ENCODE measurements at places on chromosomes 11 and 22.

- ATAC-seq: no peak
Measured at GRCh38 chr11:820655-821511, 2.2 kb downstream of the PNPLA2 start.

GRCh38 chr11:116696381-116696941, 76.3 kb downstream of the BUD13 start:
- peak; percentile 46 for ATAC-seq

DNA sequence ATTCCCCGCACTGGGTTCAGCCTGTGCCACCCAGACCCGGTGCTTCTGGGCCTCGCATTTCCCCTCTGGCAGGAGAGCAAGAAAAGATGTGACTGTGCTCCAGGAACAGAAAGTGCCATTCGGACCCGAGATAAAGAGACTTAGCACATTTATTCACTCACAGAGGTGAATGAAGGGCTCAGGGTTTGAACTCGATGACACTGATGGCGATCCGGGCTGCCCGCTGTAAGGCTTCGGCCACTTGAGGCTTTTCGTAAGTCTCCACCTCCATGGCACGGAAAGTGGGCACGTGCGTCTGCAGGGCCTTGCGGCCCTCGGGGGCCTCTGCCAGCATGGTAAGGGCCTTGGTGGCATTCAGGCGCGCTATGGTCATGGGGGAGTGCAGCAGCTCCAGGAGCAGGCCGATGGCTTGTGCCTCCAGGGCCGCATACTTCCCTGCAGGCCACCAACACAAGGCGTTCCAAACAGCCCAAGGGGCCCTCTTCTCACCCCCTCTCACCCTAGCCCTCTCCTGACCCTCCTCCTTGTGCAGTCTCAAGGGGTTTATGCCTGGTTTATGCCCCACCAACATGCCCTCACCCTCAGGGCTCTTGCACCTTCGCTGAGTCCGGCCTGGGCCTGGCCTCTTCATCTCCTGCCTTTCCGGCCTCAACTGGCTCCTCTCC, 10.9 kb upstream of the GNAZ start:
- no peak for ATAC-seq

GRCh38 chr11:110298301-110298765, 1.9 kb upstream of the RDX start:
- ATAC-seq: peak; percentile 28

- no peak for ATAC-seq
Measured at GRCh38 chr11:31873124-31873523, 62.0 kb upstream of the PAX6 start.

GRCh38 chr22:37842015-37842793, 1.9 kb downstream of the ANKRD54 start:
- no peak for ATAC-seq

- peak; percentile 75 for ATAC-seq
Measured at GRCh38 chr11:20156280-20156875, 3.9 kb downstream of the DBX1 start.

GRCh38 chr22:45867118-45867905, 109.7 kb downstream of the WNT7B start:
- no peak for ATAC-seq

- ATAC-seq: peak; percentile 51
Measured at GRCh38 chr11:74755395-74755995, 6.8 kb downstream of the RNF169 start.

- no peak for ATAC-seq
Measured at GRCh38 chr11:11428714-11429113, 75.7 kb upstream of the CSNK2A3 start.

GRCh38 chr11:4546878-4547277, 1.9 kb downstream of the OR52M1 start:
- no peak for ATAC-seq

GRCh38 chr11:66546966-66547661, 411 bp downstream of the ACTN3 start:
- ATAC-seq: no peak

- ATAC-seq: no peak
Measured at GRCh38 chr11:126343051-126343450, 12.4 kb upstream of the ST3GAL4 start.

DNA sequence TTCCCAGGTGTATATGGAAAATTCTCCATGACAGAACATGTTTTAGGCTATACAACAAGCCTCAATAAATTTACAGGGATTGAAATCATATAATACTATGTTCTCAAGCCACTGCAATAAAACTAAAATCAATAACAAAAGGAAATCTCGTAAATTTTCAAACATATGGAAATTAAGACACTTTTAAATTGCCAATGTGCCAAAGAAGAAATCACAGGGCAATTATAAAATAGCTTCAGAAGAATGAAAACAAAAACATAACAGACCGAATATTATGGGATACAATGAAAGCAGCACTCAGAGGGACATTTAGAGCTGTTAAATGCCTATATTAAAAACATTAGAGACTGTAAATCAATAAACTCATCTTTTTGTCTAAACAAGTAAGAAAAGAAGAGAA, 555.7 kb upstream of the B3GAT1 start:
- no peak for ATAC-seq

DNA sequence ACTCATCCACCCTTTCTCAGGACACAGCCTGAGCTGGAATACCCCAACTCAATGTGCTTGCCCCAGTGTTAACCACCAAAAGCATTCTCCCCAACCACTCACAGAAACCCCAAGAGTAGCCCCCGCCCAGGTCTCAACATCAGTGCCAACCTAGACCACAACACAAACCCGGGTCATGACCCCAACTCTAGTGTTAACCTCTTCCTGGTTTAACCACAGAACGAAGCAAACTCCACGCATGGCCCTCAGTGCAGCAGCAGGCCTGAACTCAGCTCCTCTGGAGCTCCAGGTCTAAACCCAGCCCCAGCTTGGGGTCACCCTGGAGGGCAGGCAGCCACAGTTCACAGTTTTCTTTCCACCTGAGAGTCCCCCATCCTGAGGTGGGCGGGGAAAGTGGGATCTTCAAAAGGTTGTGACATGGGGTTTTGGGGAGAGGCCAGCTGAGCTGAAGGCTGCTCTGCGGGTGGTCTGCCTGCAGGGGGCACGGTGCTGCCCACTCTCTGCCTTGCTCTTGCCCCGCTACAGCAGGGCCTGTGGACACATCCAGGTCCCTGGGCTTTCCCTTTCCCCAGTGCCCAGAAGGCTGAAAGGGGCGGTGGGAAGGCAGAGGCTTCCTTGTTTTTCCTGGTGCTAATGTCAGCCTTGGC, 37.9 kb downstream of the NECTIN1 start:
- ATAC-seq: peak; percentile 70

DNA sequence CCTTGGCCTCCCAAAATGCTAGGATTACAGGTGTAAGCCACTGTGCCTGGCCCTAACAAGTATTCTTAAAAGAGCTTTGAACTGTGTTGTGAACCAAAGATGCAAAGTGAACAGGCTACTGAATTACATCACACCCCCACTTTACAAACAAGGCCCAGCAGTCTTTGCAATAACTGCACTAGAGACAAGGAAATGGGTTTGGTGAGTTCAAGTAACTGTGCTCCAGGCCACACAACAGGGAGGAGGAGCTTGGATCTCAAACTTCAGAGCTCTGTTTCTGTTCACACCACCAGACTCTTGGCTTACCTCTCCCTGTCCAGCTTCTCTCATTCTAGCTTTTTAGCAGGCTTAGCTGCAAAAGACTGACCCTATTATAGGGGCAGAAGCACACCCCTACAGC, 30.4 kb upstream of the RASL10A start:
- no peak for ATAC-seq

DNA sequence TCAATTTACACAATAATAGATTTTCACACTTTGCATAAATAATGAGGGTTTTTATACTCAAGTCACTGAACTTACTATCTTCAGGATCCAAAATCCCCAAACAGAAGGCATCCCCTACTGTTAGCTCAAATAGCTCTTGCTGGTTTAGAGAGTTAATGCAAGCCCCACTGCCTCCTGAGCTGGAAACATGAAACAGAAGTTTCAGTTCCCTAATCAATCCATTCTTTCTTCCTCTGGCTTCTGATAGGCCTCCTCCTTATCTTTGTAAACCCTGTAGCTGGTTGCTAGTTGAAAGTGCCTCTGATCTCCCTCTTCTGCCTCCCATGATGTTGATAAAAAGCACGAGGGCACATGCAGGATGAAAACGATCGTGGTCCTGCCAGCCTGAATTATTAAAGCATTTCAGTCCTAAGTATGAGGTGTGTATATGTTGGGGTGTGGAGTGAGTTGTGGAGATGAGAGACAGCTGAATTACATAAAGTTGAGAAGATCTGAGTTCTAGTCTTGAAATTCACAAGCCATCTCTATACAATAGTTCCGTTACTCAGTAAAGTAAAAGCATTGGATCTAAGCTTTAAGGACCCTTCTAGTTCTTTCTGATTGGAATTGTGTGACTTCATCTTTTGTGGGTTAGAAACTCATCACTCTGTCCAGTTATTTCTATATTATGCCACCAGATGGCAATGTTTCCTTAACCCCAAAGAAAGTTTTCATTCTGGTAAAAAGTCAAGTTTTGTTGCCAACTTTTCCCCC, 35.0 kb upstream of the EHF start:
- no peak for ATAC-seq

- no peak for ATAC-seq
Measured at GRCh38 chr11:119859684-119860083, 130.7 kb upstream of the NECTIN1 start.

DNA sequence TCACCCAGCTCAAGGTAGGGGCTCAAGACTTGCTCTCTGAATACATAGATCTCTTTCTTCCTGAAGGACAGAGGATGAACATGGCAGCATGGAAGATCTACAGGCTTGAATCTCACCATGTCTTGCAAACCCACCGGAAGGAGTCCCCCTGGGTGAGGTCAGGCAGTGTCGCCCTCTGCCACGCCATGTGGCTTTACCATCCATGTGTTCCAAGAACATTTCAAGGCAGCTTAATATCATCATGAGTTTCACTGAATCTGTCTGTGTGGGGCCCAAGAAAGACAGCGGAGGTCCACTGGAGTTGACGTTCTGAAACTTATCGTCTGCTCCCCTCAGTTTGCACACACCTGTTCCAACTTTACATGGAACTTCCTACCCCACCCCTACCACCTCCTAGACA, 1202.6 kb downstream of the TBC1D22A start:
- ATAC-seq: no peak

DNA sequence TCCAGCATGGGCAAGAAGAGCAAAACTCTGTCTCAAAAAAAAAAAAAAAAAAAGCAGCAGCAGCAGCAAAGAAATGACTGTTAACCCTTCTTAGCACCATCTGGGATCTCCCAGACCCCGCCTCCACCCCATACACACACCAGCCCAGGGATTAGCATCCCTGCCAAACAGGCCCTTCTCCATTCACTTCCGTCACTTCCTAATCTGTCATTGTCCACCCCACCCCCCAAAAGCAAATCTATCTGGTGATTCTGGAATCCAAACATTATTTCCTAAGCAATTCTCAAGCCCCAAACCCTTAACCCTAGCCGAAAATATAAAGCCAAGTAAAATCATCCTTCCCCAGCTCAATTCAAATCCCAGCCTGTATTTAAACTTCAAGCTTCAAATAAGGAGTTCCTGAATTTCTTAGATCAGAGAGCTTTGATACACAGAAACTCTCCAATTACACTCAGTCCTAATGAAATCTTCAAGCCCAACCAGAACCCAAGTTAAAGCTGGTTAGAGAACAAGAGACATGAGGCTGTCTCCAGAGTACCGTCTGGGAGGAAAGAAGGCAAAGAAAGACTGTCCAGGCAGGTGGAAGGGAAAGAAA, 6.0 kb upstream of the AHNAK start:
- no peak for ATAC-seq

DNA sequence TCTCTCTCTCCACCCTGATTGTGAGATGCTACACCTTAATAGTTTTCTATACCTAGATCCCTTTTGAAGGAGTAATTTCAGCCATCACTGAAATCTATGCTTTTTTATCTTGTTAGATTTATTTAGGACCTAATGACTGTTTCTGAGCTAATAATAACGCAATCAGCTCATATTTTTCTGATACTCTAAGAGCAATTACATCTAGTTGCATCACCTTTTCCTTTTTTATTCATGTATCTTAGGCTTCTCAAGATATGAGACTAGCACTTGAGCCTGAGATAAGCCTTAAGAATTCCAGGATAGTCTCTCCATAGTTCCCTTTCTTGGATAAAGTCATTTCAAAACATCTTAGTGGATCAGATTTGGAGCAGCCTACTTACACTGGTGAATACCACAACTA, 25.1 kb upstream of the CAVIN3 start:
- ATAC-seq: no peak

DNA sequence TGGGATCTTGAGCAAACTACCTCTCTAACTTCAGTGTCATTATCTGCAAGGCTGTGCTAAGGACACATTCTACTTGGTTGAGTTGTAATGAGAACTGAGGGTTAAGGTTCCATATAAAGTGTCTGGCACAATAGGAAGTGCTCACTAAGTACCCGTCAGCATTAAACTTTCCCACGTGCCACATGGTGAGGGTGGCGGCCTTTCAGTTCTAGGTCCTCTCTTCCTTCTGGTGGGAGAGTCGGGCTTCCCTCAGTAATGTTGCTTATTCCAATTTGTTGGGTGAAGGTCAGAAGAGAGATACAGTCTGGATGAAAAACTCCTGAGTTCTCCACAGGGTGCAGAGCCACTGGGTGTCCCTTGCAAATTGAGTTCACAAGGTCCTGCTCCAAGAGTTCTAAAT, 4.6 kb upstream of the CD6 start:
- ATAC-seq: no peak

DNA sequence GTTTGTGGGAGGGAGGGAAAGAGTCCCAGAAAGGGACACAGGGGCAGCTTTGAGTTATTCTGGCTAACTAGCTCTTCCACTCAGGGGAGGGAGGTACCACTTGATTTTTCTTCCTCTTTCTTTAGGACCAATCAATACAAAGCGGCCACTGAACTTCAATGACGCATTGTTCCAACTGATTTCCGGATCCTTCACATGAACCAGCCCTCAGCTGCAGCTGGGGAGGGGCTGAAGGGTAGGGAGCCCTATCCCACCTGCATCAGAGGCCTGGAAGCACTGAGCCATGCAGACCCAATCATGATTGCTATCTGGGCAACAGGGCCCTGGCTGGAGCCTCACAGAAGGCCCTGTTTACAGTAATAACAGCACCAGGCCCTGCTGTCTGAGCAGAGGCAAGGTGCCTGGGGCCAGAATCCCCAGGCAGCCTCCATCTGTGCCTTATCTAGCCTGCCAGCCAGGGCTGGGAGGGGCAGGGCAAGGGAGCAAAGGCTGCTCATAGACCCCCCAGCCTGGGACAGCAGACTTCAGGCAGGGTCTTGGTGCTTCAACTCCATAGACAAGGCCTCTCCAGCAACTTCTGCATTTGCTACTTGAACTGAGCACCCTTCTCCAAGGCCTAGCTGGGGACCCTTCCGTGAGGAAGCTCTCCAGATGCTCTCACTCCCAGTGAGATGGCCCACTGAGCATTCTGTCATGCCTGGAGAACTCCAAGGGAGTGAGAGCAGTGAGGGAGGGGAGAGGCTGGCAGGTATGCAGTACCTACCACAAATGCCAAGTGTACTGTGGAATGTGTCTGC, 22.5 kb downstream of the CLPB start:
- no peak for ATAC-seq

Measured in activated T-helper 17 cell treated with anti-CD3 and anti-CD28 coated beads, Interleukin-2, amount 50 U/mL, for 72 hours (primary cell).